Stimulated activated CD4-positive, alpha-beta T cell treated with anti-CD3 and anti-CD28 coated beads, Interleukin-1b, Interleukin-23, amount 100 ng/mL, for 1 hour (primary cell): ENCODE measurements at places on chromosomes 13 and 19.

DNA sequence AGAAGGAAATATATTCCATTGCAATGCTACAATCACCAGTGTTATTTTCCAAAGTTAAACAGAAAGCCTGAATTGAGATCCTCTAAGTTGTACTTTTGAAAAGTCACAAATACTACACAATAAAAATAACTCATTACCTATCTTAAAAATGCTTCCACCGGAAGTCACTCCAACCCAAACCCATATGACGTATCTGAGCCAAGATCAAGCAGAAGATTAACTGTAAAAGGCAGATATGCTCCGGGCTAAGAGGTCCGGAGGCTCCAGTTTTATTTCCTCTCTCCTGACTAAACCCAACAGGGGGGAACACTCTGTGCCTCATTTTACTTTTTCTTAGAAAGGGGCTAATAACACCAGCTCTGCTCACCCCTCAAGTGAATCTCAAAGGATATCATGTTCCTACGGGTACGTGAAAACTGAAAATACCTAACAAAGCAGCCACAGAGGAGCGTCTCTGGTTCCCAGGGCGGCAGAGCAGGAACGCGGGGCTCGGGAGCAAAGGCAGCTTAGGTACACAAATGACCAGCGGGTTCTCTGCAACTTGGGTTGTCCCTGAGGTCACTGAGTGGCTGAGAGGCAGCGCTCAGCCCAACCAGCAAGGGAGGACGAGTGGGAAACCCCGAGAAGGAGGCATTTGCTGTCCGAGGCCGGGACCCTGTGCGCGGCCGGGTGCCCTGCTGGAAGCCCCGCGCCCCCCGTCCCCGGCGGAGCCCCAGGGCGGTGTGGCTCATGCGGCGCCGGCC is 750 bp downstream of the RAB20 start:
- DNase-seq = no peak

GRCh38 chr19:41821003-41821735 is 23.3 kb downstream of the LYPD4 start:
- no peak for DNase-seq

- no peak for DNase-seq
Observed at GRCh38 chr19:33670398-33670797, 48.6 kb downstream of the CHST8 start.

GRCh38 chr19:27774827-27775226 is 1438.1 kb downstream of the UQCRFS1 start:
- no peak for DNase-seq

DNA sequence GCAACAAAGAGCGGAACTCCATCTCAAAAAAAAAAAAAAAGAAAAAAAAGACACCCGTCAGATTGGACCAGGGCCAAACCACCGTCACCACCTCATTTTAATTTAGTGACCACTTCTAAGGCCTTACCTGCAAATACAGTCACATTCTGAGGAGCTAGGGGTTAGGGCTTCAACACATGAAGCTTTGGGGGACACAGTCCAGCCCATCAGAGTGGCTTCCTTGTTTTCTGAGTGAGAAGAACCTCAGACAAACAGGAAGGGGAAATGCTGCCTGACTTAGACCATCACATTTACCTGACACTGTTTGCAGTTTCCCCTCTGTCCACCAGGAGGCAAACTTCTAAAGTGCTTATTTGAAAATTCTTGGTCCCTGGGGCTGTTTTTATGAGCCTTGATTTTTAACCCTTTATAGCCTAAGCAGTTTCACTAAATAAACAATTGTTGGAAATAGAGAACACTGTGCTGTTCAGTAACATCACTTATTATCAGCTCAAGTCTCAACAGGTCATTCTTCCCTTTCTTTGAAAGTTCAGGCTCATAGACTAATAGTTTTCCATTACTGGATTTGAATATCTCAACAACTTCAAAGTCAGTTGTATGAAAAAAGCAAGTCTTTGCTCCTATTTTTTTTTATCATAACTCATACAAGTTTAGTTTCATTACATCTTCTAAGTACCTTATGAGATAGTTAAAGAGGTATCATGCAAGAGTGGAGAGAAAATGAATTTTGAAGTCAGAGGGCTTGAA is 74.9 kb upstream of the WASF3 start:
- DNase-seq = no peak

GRCh38 chr19:13022111-13022858 is 27.0 kb downstream of the NFIX start:
- DNase-seq = no peak

DNA sequence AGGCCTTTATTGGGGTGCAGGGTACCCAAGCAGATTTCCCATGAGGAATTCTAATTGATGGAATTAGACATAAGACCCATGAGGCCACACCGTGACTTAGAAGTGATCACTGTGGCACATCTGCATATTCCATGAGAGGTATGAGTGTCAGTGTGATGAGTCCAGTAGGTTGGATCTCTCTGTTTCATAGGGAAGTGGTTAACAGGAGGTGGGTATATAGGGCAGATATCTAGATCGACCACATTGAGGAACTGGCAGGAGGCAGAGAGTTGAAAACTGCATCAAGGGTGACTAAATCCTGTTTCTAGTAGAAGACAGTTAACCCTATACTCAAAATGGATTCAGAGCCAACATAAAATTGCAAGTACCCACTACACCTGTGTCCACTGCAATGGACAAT is 68.6 kb upstream of the MIR17HG start:
- no peak for DNase-seq

- no peak for DNase-seq
Observed at GRCh38 chr13:39554371-39554770, 48.6 kb downstream of the LHFPL6 start.

DNA sequence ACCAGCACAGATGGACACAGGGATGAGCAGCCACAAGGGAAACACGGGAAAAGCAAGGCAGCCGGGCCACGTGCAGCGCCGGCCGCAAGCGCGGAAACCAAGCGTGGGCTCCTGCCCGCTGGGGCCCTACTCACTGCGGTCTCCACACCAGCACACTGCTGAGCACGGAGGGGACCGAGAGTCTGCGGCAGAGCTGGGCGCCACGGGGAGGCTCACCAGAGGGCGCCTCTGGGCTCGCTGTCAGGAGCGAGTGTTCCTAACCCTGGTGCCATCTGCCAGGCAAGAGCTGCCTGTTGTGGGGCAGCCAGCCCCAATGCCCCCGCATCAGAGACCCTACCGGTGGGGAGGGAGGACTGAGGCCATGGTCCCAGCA is 26.5 kb downstream of the MPND start:
- DNase-seq = peak; percentile 52

DNA sequence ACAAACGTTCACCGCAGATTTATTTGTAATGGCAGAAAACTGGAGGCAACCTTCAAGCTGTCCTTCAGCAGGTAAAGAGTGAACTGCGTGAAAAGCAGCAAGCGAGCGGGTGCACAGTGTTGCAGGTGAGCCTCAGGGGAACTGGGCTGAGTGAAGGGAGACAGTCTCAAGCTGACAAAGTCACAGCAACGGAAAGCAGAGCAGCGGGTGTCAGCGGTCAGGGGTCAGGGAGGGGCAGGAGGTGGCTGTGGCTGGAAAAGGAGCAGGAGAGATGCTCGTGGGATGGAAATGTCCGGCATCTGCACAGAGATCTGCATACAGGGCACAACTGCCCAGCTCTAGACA is 8.5 kb upstream of the RASA3 start:
- DNase-seq = no peak

- no peak for DNase-seq
Observed at GRCh38 chr19:31301306-31301980, 47.8 kb downstream of the TSHZ3 start.

- DNase-seq = no peak
Observed at GRCh38 chr13:79837741-79838450, 356.9 kb downstream of the NDFIP2 start.

GRCh38 chr13:101930331-101930730 is 471.5 kb downstream of the FGF14 start:
- no peak for DNase-seq
